ENCODE measurements at places on chromosomes 1 and 21.

- no peak for DNase-seq
Observed at GRCh38 chr1:25019337-25020172, 89.5 kb upstream of the RUNX3 start.

- peak; percentile 57 for DNase-seq
Observed at GRCh38 chr1:20124456-20125057, 5.2 kb upstream of the PLA2G2D start.

GRCh38 chr1:219871427-219872057 is 56.8 kb downstream of the SLC30A10 start:
- DNase-seq, result no peak

DNA sequence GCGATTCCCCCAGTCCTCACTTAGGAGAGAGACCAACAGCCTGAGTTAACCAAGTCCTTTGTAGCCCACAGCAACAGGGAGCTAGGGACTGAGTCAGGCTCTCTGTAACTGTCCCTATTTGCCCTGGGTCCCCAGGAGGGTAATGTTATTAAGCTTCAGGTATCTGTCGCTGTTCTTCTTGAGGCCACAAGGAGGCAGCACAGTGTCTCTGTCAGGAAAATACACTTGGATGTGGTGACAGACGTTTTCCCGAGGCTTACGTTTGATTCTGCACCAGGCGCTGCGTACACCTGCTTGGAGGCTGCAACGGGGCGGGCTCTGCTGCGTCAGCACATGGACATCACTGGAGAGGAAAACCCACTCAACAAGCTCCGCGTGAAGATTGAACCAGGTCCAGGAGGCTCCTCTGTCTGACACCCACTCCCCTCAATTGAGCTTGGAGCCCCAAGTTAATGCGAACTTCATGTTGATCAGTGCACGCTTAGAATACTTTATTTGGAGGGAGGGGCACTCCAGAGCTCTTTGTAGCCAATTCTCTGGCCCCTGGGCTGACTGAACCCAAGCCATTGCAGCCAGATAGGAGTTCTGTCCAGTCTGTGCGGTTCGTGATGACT is 10.7 kb upstream of the ELF3 start:
- no peak for DNase-seq

All from HCT116 (cell line).